ENCODE measurements at places on chromosomes 16 and 17.

GRCh38 chr17:78990349-78991016 is 10.8 kb upstream of the LGALS3BP start:
- no peak for DNase-seq

GRCh38 chr17:48550502-48551213 is 5.7 kb upstream of the HOXB2 start:
- DNase-seq: no peak

DNA sequence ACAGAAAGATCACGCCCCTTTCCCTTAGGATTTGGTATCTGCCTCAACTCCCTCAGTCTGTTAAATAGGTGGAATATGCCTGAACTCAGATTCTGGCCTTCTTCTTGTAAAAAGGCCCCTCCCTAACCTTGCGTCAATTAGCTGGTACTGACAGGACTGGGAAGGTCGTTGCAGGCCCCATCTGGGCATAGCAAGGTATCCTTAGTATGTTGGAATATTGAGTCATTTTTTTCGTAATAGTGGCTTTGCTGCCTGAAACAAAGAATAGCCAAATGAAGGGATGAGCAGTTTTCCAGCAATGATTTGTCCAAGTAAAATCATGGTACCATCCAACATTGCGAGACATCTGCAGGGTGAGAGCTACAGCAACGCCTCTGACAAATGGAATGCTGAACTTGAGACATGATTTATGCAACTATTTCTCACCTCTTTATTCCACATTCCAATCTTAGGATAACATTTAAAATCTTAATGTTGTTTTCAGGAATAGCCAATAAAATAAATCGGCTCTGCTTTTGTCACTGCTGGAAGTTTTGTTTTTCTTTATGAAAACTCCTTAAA is 39.3 kb upstream of the BRD7 start:
- no peak for DNase-seq

DNA sequence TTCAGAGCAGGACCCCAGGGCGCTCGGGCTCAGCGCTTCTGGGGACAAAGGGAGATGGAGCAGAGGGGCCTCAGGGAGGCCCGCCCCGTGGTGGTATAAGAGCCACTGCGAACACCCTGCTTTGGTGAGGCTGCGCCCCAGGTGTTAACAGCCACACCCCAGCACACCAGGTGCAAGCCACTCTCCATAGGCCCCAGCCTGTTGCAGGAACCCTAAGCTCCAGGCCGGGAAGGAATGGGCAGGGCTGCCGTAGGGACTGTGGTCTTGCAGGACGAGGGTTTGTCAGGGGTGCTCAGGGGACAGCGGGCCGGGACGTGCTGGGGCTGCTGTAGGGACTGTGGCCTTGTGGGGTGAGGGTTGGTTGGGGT is 17.0 kb upstream of the SSTR5 start:
- no peak for DNase-seq

DNA sequence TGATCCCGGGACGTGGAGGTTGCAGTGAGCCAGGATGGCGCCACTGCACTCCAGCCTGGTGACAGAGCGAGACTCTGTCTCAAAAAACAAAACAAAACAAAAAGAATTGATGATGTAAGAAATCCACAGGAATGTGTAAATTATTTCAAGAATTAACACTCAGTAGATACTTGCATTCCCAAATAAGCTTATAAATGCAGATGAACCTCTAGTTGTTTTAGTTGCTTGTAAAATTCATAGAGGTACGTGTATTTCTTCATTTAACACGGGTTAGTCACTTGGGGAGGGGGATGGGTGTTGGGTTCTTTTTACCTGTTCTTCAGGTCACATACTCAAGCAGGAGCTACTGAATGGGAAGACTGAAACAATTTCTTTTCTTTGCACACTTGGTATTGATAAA is 55.7 kb upstream of the FBXO47 start:
- no peak for DNase-seq

GRCh38 chr17:82519971-82520903 is 705 bp downstream of the FOXK2 start:
- DNase-seq: peak; percentile 40

- no peak for DNase-seq
Measured at GRCh38 chr16:49854188-49854795, 1.6 kb downstream of the ZNF423 start.

DNA sequence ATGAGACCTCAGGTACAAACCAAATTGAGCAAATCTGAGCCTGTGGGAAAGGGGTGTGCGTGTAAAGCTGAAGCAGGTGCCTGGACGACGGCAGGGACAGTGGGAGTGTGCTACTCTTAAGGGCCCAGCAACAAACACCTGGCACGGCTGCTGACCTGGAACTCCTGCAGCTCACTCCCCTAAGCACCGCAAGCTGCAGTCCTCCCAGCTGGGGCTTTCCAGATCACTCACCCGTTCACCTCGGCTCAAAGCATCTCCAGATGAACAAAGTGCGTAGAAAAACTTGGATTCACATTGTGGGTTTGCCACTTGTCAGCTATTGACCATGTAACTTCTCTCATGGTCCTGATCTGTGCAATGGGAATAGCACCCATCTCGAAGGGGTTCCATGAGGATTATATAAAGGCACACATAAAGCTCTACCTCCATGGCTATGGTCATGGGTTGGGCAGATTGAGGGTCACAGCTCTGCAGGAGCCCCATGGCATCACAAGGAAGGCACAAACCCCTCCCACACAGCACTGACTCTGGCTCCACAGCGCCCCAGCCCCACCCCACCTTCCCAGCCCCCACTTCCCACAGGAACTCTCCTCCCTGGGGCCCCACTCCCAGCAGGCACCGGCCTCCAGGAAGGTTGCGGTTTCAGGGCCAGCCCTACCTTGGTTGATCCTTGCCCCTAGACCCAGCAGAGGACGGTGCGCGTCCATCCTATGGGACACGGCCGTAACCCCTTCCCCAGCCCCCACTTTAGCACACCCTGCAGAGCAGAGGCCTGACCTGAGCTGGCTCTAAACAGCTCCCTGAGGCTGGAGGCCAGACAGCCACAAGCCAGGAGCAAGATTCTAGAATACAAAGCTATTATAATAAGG is 21.9 kb downstream of the ST3GAL2 start:
- DNase-seq: no peak

DNA sequence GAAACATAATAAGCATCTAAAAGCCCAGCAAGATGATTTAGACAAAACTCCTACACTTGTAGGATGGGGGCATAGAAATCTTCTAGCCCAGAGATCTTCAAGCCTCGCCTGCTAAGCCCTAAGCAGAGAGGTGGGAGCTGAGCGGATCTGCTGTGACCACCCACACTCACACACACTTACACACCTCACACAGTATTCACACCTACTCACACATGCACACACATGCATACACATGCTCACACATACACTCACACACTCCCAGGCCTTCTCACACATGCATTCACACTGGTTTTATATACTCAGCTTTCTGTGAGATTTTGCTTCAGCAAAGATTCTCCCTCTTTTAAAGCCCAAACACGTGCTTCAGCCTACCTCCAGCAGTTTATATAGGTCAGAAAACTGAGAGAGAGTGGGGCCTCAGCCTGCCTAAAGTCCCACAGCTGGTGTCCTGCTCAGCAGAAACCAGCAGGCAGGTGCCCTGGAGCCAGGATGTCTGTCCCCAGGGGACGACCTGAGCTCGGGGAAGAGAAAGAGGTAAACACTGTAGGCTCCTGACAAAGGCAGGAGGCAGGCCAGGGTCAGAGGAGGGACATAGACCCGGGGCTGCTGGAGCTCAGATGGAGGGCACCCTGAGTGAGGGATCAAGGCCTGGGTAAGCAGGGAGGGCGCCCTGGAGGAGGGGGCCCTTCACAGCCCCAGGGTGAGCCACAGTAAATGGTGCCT is 12.0 kb upstream of the KRT19 start:
- no peak for DNase-seq

- DNase-seq: no peak
Measured at GRCh38 chr17:67557921-67558320, 159.8 kb upstream of the NOL11 start.

GRCh38 chr16:608019-608418 is 18.2 kb downstream of the RAB40C start:
- DNase-seq: no peak

DNA sequence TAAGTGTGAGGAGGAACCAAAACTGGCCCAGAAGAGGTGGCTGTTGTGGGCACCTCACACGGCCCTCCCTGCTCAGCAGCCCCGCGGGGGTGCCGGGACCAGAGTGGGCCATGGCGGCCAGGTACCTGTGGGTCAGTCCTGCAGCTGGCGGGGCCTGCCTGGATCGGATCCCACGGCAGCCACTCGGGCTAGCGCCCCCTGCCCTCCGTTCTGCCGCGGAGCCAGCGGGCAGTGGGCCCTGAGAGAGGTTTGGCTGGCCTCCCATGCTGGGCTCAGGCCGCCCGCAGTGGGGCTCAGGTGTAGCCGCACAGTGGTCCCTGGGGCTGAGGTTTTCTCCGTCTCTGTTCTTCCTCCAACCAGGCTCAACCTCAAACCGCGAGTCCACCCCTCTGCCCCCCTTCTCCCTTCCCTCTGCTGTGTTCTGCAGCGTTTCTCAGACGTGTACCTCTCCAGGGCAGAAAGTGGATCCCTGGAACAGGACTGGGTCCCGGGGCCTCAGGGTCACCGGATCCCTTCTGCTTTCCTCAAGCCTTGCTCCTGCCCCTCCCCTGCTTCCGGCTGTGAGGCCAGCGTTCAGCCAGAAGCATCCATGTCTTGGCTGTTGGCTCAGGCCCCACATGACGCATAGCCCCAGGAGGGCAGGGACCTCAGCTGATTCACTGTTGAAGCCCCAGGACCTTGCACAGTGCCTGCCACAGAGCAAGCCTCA is 28.6 kb upstream of the ITGA3 start:
- no peak for DNase-seq

DNA sequence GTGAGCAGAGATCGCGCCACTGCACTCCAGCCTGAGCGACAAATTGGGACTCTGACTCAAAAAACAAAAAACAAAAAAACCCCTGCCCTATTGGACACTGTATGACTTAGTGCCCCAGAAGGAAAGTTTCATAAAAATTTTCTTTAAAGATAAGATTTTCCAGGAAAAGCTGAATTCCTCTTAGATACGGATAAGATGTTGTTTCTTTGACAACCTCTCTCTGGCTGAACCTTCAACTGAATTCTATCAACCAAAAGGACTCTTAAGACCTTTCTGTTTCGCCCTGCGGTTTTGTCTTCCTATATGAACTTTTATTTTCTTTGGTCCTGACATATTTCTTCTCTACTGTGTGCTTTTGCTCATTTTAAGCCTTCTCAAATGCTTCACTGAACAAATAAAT is 35.8 kb downstream of the CPPED1 start:
- no peak for DNase-seq

GRCh38 chr16:56971768-56972043 is 10.0 kb downstream of the CETP start:
- no peak for DNase-seq

- DNase-seq: no peak
Measured at GRCh38 chr16:8199390-8199789, 390.9 kb downstream of the TMEM114 start.

DNA sequence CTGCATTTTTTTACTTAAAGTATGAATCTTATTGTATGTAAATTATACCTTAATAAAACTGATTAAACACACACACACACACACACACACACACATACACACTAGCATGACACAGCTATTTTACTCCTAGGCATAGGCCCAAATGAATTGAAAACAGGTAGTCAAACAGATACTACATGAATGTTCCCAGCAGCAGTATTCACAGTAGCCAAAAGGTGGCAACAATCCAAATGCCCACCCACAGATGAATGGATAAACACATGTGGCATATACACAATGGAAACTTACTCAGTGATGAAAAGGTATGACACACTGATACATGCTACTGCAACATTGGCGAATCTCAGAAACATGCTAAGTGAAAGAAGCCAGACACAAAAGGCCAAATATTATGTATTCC is 223.5 kb downstream of the CYB561 start:
- no peak for DNase-seq

DNA sequence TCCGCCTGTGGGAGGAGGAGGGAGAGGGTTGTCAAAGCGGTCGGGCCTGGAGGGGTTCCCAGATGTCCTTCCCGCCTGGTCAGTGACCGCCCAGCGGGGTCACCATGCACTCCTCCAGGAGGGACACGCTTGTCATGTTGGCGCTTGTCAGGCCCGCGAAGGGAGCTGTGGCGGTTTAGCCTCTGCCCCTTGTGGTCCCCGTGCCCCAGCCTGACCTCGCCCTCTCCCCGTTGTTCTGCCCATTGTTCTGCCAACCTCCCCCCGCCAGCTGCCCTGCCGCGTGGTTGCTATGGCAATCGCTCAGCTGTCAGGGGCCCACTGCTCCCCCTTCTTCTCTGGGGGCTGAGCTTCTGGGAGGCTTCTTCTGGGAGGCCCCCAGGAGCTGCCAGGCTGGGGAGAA is 146.4 kb upstream of the CIBAR2 start:
- DNase-seq: no peak

DNA sequence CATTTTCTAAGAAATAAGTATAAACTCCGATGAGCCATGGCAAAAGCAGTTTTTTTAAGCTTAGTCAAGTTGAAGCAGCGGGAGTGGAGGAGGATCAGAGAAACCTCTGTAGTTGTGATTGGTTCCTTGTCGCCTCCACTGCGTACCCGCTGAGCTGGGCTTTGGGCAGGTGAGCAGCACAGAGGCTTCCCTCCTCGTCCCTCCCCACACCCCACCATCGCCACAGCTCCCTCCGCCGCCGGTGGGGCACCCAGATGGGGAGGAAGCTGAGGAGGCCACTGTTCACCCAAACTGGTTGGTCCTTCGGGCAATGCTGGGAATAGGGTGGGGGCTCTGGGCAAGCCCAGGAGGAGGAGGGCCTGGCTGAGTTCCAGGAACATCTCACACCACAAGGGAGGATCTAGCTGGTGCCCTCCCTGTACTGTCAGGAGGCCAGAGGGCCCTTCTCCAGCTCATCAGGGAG is 5.2 kb upstream of the MRPL38 start:
- no peak for DNase-seq

DNA sequence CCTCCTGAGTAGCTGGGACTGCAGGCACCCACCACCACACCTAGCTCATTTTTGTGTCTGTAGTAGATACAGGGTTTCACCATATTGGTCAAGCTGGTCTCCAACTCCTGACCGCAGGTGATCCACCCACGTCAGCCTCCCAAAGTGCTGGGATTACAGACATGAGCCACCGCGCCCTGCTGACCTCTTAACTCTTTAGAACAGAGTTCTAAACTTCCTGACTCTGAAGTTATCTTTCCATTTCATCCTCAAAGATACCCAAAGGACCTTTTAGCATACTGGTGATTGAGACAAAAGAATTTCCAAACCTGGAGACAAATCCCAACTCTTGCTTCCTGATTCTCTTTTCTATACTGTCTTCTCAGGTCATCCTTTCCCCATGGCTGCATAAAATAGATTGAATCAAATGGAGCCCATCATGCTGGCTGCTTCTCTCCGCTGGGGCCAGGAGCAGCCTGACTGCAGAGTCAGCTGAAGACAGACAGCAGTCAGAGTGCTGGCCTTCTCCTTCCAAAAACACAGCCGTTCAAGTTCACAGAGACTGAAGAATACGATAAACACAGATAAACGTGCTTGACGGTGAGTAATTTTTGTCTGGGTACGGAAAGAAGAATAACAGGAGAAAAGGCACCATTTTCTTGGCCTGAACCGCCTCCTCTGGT is 76.5 kb upstream of the ATF7IP2 start:
- no peak for DNase-seq

All from CD8-positive, alpha-beta memory T cell (primary cell).